ENCODE measurements at places on chromosomes 2 and 18.

- DNase-seq: no peak
Measured at GRCh38 chr18:80233899-80234298, 13.4 kb downstream of the PARD6G start.

DNA sequence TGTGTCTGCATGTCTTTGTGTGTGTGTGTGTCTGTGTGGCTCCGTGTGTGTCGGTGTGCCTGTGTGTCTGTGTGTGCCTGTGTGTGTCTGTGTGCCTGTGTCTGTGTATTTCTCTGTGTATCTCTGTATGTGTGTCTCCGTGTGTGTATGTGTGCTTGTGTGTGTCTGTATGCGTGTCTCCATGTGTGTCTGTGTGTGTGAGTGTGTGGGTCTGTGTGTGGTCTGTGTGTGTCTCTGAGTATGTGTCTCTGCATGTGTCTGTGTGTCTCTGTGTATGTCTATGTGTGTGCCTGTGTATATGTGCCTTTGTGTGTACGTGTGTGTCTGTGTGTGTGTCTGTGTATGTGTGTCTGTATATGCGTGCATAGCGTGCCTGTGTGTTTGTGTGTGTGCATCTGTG, 45.2 kb downstream of the MYCN start:
- no peak for DNase-seq

DNA sequence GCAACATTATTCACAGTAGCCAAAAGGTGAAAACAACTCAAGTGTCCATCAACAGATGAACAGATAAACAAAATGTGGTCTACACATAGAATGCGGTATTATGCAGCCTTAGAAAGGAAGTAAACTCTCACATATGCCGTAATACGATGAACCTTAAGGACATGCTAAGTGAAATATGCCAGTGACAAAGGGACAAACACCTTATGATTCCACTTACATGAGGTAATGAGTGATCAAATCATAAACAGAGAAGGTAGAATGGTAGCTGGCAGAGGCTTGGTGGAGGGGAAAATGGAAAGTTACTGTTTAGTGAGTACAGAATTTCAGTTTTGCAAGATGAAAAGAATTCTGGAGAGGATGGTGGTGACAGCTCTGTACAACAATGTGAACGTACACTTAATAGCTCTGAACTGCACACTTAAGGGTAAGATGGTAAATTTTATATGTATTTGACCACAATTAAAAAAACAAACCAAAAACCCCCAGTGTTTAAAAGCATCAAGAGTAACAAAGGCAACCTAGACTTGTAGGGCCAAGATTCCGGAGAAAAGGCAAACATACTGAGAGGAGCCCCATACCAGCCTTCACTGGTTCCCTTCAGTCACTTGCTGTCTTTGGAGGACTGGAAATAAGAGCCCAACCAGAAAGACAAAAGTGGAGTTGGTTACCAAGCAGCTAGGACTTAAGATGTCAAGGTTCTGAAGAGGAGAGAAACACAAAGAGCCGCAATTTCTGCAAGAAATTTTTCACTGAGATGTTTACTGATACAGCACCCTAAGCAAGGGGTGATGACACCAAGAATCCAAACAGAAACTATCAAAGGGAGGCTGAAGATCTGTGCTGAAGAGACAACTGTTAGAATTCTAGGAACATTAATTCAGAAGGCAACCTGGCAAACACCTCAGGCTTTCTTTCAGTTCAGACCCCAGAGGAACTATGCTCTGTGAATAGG, 61.3 kb downstream of the CUL3 start:
- peak; percentile 23 for DNase-seq

- DNase-seq: no peak
Measured at GRCh38 chr2:217049422-217049821, 189.6 kb upstream of the TNP1 start.
